ENCODE measurements at places on chromosomes 16 and 17.

GRCh38 chr16:72112452-72112792 lies 18.8 kb downstream of the DHX38 start:
- DNase-seq: no peak

DNA sequence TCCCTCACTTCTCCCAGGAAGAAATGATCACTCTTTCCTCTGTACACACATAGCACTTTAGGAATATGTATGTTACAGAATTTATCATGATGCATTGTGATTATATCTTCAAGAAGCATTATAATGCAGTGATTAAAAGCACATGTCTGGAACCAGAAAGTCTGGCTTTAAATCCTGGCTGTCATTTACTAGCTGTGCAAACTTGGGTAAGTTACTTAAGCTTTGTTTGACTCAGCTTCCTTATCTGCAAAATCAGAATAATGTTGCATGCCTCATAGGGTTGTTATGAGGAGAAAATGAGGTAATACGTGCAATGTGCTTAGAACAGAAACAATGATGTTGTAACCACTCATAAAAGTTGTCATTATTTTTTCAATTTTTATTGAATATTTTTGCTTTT lies 156.3 kb upstream of the ZKSCAN2 start:
- DNase-seq: no peak

GRCh38 chr16:75064403-75065148 lies 52.0 kb downstream of the LDHD start:
- DNase-seq: no peak

GRCh38 chr16:18942061-18942460 lies 15.9 kb upstream of the SMG1 start:
- DNase-seq: no peak

- DNase-seq: no peak
Observed at GRCh38 chr16:83734136-83734535, 73.6 kb upstream of the HSBP1 start.

DNA sequence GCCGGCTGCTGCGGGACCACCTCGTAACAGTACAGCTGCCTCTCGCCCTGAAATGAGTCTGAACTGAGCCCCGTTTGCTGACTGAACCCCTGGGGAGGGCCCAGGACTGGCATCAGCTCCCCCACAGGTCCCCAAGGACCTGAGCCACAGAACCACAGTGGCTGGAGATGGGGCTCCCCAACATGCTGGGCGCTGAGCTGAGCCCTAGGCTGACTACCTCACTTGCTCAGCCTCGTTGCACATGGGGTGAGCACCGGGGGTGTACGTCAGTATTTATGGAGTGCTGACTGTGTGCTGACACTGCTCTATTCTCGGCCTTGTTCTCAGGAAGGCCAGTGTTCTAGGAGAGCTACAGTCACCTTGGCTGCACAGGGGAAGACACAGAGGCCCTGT lies 6.6 kb upstream of the VASN start:
- no peak for DNase-seq

DNA sequence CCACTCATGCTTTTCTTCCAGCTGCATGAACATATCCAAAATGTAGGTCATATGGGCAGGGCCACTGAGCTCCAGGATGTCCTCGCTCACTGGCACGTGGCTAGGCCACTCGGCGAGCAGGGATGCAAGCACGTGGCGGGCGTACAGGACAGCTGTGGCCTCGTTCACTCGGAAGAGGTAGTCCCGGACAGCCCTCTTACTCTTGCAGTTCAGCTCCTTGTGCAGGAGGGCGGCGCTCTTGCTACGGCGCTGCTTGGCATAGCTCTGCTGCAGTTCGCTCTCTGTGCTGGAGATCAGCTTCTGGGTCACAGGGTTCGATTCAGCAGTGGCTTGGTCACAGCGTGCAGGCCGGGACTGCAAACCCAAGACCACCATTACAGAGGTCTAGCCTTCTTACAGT lies 53.1 kb upstream of the ATP2A3 start:
- DNase-seq: no peak

DNA sequence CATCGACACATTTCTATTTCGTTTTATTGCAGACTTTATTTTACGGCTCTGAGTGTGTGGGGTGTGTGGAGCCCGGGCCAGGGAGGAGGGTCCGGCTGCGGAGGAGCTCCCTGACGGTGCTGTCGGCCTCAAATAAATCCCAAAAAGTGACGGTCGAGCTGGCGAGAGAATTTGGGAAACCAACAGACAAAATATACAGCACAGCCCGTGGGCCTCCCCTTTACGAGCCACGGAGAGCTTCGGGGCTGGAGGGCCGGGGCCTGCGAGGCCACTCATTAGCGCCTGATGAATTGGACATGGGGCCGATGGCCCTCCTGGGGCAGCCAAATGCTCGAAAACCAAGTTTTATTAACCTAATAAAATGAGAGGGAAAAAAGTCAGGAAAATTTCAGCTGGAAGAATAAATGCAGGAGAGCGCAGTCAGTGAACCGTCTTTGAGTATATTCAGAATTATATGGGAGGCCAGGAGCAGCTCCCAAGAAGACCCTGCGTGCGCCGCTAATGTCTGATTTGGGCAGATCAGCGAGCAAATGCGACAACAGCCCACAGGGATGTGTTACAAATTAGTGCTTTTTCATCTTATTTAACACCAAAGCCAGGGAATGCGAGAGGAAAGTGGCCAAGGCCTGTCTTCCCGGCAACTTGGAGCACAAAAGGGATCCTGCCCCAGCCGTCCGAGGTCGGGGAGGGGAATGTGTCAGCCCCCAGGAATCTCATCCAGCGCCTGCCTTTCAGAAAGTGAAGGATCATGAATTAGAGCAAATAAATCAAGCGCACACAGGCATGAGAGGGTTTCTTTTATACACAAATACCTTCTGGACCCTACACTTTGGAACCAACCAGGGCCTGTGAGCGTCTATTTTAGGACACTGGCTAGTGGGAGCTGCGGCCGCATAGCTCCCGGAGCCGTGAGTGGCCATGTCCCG lies 249.1 kb downstream of the C16orf95 start:
- no peak for DNase-seq

DNA sequence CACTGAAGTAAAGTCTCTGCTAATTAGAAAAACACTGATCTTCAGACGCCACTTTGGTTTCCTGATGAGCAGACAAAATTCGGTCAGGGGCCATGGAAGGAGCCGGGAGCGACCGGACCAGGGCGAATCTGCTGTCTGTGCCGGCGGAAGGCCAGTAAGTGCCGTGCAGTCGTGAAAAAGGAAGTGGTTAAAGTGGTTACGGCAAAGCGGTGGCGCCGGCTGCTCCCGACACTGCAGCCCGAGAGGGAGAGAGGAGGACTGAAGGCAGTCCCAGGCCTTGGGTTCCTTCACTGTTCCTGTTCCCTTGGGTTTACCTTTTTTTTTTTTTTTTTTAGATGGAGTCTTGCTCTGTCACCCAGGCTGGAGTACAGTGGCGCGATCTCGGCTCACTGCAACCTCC lies 17.3 kb upstream of the HEXD start:
- DNase-seq: peak; percentile 66

- DNase-seq: no peak
Observed at GRCh38 chr17:75846692-75847613, 2.7 kb upstream of the UNC13D start.

- DNase-seq: no peak
Observed at GRCh38 chr16:50273888-50274325, 7.6 kb downstream of the ADCY7 start.

GRCh38 chr17:63634163-63634562 lies 11.9 kb downstream of the MAP3K3 start:
- no peak for DNase-seq

DNA sequence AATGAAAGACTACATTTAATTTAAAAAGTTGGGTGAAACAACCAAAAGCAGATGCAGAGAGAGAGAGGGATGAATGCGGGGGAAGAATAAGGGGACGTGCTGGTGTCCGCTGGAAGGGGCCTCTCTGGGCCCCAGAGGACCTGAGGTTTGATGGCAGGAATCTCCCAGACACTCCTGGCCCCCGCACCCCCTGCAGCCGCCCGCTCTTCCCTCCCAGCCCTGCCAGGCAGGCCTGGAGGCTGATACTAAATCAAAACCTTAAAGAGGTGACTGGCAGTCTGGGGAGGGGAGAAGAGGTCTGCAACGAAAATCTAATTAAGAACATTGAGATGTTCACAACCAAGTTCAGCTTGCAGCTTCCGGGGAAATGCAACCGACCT lies 2.4 kb downstream of the FOXL1 start:
- DNase-seq: no peak

DNA sequence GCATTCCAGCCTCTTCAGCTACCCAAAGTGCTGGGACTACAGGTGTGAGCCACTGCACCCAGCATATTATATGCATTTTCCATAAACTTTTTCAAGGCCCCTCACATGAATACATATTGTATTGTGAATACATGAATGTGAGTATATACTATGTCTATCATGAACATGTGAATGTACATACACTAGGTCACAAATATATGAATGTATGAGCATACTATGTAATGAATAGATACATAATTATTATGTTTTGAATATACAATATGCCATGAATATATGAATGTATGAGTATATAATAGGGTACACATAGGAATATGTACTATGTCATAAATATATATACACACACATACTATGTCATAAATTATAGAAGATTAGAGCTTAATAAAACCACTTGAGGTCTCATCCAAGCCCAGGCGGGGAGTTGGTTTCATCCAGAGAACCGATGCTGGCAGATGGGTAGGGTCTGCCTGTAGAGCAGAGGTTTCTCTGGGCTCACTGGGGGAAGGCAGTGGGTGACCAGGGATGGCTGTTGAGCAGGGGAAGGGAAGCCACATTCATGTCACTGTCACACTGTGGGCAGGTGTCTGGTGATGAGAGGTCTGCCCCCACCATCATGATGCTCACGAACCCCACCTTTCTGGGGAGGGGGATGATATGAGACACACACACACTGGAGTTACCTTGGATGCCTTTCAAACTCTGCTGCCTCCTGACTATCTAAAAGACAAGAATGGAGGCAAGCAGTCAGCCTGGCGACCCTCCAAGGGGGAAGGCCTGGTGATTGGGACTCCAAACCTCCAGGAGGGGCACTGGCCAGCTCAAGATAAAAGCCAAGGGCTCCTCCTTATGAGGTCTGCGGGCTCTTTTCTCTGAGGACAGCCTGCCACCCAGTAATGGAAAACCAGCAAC lies 7.3 kb downstream of the C16orf95 start:
- DNase-seq: no peak

DNA sequence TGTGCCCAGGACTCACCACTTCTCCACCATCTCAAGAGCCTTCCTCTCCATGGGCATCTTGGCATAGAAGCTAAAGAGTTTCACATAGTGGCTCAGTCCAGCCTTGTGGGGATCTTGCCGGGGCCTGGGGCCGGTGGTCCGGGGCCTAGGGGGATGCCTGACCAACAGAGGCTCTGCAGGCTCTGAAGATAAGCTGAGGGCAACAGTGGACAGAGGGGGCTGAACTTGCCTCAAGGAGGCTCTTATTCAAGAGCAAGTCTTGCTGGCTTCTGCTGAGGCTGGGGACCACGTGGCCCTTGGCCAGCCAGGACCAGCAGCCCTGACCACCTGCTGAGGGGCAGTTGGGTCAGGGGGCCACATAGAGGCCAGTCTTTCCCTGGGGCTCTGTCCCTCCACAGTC lies 13.5 kb upstream of the THAP11 start:
- DNase-seq: no peak

All from stimulated activated effector memory CD8-positive, alpha-beta T cell treated with anti-CD3 and anti-CD28 coated beads, Interleukin-12 subunit alpha, Interleukin-12 subunit beta, amount 100 ng/mL, for 72 hours (primary cell).